Dermis blood vessel endothelial cell (primary cell): ENCODE measurements at places on chromosomes 1 and 21. TPM values are rescaled to one million over a fixed set of nuclear protein-coding genes. Genes with fewer than 3 reads are reported as not detected.

The CFAP74 gene
- total RNA-seq, result not detected in 2 replicates

The HFM1 gene
- 0.14 and 0.51 TPM in 2 replicates for total RNA-seq

The RGSL1 gene
- not detected in 2 replicates for total RNA-seq

The DMRTA2 gene
- not detected in 2 replicates for total RNA-seq

The LCE2B gene
- total RNA-seq, result not detected in 2 replicates

The YTHDF2 gene
- total RNA-seq, result 94.1 and 103 TPM in 2 replicates
